GM04503 (cell line): ENCODE measurements at places on chromosomes 1 and 21.

GRCh38 chr1:53391296-53391695 lies 63.4 kb upstream of the LRP8 start:
- DNase-seq: no peak

DNA sequence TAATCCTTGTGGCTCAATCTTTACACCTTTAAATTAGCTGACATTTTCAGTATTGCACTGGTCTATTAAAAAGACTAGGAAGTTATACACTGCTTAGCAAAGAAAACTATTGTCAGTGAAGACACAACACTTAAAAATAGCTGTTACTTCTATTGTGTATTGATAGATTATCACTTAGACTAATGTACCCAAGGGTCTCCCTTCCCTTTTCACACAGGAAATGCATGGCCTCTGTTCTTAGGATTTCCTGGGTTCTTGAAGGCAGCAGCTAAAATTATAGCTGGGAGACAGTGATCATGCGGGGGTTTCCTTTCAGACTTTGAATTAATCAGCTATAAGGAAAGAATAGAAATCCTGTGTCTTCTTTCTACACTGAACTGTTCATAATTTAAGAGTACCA lies 12.8 kb downstream of the DIP2A start:
- no peak for DNase-seq

DNA sequence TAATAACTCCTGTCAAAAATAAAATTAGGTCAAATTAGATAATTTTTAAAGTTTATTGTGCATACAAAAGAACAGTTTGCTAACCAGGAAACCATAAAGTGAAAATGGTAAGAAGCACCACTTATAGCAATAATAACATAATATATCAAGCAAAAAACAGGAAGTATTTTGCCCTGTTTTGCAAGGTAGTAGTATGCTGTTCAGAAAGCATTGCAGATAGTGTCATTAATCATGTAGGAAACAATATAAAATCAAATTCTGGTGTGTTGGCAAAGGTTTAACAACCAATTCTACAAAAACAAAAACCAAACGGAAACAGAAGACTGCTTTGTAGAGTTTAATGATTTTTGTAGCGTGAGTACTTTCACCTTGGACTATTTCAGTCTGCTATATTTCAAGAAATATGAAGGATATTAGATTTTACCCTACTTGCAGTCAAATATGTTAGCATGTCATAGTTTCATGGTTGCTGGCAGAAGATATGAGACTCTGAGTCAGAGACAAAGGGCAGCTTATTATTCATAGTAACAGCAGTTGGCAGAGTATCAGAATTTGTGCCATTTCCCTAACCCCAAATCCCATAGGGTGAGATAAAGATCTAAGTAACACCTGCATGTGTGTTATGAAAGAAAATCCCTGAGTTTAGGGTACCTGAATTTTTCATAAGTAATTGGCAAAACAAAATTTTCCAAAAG lies 729.0 kb upstream of the BRINP3 start:
- DNase-seq: no peak

GRCh38 chr1:156516821-156517220 lies 16.2 kb upstream of the MEF2D start:
- DNase-seq: no peak

DNA sequence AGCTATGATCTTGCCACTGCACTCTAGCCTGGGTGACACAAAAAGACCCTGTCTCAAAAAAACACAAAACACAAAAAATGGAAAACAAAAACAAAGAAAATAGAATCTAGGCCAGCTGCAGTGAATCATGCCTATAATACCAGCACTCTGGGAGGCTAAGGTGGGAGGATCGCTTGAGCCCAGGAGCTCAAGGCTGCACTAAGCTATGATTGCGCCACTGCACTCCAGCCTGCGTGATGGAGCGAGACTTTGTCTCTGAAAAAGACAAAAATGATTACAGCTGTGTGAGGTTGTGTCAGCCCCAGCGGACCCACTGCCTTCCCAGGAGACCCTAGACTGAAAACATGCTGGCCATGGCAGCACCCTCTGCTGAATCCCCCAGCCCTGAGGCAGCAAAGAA lies 80.2 kb upstream of the ZBTB40 start:
- no peak for DNase-seq

- DNase-seq: no peak
Observed at GRCh38 chr1:200262326-200262965, 147.4 kb downstream of the ZNF281 start.

GRCh38 chr1:24316645-24317044 lies 2.5 kb upstream of the GRHL3 start:
- no peak for DNase-seq

- no peak for DNase-seq
Observed at GRCh38 chr1:68010090-68010489, 40.3 kb downstream of the DIRAS3 start.

DNA sequence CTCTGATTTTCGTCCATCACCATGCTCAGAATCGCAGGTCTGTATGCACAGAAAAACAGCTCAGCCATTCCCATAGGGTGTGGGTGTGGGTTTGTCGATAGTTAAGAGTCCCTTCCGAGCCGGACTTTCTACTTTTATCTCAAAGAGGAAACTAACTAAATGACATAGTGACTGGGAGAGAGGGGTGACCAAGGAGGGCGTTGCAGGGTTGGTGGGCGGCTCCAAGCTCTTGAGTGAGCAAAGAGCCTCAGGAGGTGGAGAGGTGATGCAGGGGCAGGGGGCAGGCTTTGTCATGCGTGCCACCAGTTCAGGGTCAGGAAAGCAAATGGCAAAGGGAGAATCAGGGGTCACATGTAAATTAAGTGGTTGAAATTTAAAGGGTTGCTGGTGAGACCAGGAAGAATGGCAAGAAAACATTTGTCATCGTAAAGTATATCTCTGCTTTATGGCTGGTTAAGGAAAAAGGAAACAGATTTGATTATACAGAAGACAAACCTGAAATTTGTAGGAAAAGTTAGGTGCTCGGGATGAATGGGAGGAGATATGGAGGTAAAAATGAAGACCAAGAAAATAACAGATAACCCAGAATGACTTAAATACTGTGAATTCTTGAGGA lies 249.0 kb downstream of the SETD4 start:
- no peak for DNase-seq

DNA sequence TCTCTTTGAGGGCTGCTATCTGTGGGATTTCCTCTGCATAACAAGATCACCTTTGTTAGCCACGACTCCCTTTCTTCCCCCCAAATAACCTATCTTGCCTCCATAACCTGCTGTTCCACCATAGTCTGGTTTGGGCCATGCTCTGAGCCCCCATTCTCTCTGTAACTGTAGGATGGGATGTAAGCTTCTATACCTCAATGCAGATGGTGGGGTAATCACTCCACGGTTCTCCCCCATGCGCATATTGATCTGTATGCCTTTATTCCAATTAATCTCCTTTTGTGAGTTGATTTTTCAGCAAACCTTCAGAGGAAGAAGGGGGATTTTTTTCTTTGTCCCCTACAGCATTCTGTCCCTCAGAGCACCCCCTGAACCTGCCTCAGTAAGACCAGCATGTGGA lies 170.1 kb upstream of the IRF2BP2 start:
- DNase-seq: no peak

- DNase-seq: no peak
Observed at GRCh38 chr1:228739826-228740225, 4.5 kb downstream of the RHOU start.
